ENCODE measurements at places on chromosomes 7 and 10.
A peak's percentile ranks its signal among the peaks of the same experiment; 100 is the strongest.

DNA sequence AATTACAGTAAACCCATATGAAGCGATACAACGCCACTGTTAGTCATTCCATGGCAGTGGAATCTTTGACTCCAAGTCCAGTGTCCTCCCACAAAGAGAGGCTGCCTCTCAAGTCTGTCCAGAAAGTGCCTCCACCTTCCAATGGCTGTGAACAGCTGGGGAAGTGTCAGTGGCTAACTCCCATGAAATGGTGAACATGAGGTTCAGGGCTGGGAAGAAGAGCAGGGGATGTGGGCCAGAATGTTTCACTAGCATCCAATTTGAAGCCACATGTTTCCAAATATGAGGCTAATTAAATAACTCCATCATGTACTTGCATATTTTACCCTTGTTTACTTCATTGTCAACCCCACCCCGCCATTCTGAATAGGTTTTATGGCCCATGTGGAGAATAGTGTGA lies 53.1 kb upstream of the CHST15 start:
- DNase-seq, result no peak

- DNase-seq, result no peak
These were observed 1055.1 kb downstream of the KCNMA1 start for GRCh38 chr10:76582531-76582930.

GRCh38 chr7:69878591-69878990 lies 280.3 kb downstream of the AUTS2 start:
- no peak for DNase-seq

- no peak for DNase-seq
These were observed 146.8 kb downstream of the FZD1 start for GRCh38 chr7:91411060-91411459.

DNA sequence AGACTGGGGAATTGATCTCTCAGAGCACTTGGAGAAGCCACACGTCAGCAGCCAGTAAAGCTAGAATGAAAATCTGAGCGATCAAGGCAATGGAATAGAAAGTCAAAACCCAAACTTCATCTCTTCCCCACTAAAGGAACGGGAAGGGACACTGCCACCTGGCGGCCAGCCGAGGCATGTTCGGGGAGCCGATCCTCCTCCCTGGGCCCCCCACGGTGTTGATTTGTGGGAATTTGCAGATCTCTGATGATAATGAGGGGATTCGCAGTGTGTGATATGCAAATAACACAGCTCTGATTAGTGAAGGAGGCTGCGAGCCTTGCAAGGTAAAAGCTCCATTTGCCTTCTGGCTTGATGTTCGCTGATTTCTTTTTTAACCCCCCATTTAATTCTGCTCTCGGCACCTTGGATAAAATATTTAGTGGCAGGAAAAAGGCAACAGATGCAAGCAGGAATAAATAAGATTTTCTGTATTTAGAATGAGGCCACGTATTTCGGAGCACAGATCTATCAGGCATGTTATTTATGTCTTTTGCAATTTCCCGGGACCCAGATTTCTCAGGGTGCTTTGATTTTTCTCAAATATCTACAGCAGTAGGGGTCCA lies 258.6 kb downstream of the PAXIP1 start:
- DNase-seq, result peak; percentile 69

GRCh38 chr7:85566095-85566794 lies 379.4 kb upstream of the SEMA3D start:
- DNase-seq, result no peak

- DNase-seq, result no peak
These were observed 155.1 kb downstream of the LSM5 start for GRCh38 chr7:32335107-32335506.

- no peak for DNase-seq
These were observed 111.0 kb downstream of the RTKN2 start for GRCh38 chr10:62157601-62158000.

DNA sequence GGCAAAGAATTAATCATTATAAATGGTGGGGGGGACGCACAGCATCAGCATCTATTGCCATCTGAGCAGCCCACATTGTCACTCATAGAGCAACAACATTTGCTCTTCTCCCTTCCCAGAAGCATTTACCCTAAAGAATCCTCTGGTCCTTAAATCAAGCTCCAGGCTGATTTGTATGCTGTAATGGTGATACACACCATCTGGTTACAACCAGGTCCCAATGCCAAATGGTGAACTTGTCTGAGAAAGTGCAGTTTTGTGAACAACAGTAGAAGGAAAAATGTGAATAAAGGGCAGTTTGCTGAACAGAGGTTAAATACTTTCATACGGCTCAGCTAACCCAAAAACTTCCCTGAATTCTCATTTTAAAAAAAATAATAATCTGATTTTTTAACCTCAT lies 38.8 kb upstream of the TCF7L2 start:
- DNase-seq, result no peak

- DNase-seq, result no peak
These were observed 18.0 kb upstream of the FGFR2 start for GRCh38 chr10:121616291-121616690.

- no peak for DNase-seq
These were observed 416.0 kb downstream of the CALN1 start for GRCh38 chr7:71996141-71996540.

DNA sequence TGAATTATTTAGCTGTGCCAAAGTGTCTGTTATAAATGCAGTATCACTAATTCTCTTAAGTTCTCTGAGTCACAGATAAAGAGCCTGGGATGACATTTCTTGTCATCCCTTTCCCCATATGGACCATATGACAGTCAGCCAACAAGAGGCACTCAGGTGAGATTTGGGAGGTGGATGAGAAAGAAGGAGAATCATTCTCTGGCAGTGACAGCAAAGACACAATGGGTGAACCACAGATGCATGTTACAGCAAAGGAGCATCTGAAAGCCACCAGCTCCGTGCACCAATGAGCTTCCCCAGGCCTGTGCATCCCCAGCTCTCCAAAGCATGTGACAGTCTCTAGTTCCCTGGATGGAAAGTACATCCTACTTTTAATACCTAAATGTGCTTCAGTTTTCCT lies 10.8 kb downstream of the GIMAP6 start:
- DNase-seq, result peak; percentile 10

DNA sequence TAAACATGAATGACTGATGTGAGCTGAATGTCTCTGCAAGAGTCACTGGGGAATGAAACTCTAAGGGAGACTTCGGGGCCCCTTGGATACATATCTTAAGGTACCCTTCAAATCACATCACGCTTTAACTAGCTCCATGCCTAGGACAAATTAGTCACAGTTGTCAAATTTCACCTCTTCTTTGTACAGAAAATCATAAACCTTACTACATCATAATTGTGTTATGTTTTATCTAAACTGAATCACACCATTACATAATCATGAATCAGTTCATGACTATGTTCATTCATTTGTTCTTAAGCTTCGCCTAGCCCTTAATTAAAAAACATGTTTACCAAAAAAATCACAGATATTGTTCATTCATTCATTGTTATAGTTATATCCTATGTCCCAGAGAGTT lies 2.1 kb upstream of the SLC13A1 start:
- DNase-seq, result no peak

DNA sequence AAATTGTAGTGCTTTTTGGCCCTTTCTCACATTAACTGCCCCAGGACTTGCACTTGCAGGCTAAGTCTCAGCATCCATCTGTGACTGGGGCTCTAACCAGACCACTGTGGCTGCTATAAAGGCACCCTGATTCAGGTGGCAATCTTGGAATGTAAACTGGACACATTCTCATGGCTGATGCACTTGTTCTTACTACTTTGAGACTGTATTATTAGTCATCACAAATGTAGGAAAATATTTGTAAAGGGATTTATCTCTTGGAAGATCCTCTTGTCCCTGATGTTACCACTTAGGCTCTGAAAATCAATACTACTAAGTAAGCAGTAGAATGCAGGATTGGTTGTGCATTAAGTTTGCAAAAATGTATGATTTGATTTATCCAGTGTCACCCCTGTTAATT lies 25.0 kb downstream of the PDE1C start:
- DNase-seq, result no peak

DNA sequence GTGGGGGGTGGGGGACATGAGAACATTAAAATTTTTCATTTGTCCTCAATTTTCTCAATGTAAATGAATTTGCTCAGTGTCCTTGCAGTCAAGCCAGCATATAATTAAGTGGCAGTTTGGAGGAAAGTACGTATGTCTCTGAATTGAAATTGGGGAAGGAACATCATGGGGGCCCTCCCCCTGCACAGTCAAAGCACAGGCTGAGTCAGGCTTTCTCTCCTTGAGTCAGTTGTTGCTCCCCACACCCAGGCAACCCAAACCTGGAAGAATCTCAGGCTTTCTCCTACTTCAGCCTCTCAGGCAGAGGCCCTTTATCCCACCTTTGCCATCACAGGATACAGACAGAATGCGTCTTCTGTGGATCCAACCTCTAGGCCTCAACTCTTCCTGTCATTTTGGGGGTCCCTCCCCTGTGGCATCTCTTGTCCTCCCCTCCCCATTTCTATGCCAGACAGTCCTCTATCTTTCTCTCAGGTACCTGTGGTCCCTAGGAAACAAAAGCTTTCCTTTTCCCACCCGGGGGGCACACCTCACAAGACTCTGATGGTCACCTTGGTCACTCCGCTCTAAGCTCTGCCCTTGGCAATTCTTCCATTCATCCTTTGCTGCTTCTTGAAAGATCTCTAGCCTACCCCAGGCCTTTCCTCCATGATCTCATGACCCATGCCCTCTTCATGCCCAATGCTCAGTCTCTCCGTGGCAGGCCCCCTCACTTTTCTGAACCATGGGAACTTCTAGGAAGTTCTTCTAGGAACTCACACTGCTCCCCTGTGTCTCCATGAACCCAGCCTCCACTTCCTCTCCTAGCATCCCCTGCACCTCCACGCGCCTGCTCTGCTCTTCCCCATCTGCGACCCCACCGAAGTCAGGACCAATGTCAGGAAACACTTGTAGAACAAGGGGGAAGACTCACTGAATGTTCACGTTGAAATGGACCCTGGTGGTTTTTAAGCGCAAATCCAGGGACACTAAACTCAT lies 40.4 kb downstream of the CREB3L2 start:
- peak; percentile 67 for DNase-seq

GRCh38 chr10:125079091-125079600 lies 81.2 kb downstream of the CTBP2 start:
- no peak for DNase-seq

DNA sequence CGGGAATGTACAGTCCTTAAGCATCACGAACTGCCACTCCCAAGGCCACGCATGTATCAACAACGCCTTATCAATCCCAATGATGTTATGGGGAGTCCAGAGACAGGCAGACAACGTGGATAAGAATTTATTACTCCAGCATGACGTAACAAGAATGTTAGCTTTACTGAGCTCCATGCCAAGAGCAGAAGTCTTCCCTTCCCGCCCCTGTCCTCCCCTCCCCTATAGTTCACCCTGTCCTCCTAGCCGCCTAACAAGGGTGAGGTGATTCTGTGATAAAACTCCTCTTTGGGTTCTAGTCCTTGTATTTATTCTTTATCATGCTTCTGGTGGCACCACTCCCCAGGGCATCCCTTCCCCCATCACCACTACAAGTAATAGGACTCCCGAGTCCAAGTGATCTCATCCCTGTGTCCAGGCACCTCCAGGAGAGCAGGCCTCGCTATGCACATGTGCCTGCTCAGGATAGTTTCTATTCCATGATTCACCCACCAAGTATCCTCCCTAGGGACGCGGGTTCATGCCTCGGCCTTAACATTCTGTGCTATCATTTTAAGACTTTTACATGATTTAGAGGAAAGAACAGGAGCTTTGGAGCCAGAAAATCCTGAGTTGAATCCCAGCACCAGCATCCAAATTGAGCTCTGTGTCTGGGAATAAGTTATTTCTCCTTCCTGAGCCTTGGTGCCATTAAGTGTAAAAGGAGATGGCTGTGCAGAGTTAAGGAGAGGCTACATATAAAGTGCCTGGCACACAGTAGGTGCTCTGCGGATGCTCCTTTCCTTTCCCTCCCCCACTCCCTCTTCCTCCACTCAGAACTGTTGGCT lies 15.4 kb downstream of the GSDME start:
- DNase-seq, result no peak

GRCh38 chr7:4240520-4241303 lies 441.4 kb upstream of the FOXK1 start:
- no peak for DNase-seq

GRCh38 chr10:13913897-13914296 lies 327.1 kb downstream of the PRPF18 start:
- DNase-seq, result no peak

DNA sequence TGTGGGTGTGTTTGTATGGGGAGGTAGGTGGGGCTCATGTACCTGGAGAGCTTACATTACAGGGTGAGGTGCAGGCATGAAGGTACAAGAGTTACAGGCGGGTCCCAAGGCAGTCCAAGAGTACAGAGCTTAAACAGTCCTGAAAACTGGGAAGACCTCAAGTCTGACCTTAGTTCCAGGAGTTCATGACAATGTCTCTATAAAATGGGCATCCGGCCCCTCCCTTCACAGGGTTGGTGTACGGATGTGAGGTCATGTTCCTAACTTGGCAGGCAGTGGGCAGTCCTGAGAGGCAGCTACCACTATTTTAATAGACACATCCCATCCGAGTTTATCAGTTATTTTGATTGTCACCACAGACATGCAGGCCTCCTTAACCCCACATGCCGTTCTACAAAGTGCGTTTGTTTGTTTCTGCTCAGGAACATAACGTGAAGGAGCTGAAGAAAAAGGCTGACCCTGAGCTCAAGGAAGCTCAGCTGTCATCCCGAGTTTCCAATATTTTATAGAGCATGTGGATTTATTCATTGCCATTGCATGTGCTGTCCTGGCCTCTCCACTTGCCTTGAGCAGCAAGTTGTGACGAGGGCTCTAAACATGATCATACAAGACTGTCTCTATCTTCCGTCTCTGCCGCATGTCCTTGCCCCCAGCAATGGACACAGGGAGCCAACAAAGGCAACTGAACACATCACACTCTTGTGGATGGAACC lies 647.5 kb upstream of the IGFBP3 start:
- no peak for DNase-seq

DNA sequence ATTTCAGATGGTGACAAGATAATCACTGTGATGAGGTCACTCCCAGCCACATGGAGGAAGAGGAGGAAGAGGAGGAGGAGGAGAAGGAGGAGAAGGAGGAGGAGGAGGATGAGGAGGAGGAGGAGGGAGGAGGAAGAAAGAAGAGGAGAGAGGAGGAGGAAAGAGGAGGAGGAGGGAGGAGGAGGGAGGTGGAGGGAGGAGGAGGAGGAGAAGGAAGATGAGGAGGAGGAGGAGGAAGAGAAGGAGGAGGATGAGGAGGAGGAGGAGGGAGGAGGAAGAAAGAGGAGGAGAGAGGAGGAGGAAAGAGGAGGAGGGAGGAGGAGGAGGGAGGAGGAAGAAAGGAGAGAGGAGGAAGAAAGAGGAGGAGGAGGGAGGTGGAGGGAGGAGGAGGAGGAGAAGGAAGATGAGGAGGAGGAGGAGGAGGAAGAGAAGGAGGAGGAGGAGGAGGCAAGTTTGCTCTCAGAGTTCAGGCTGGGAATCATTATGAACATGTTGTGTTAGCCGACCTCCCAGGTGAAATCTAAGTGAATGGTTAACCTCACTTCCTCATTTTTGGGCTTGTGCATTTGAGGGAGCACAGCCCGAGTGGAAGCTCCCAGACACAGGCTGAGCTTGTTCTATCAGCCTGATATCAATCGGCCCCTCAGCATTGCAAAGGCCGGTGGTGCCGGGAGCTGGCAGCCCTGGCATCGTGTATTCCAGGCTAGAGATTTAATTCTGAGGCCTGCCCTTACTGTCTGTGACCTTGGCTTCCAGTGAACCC lies 236.2 kb upstream of the PITRM1 start:
- DNase-seq, result no peak

GRCh38 chr7:918441-919113 lies 35.9 kb downstream of the ADAP1 start:
- DNase-seq, result no peak

- DNase-seq, result no peak
These were observed 180.7 kb upstream of the GPR26 start for GRCh38 chr10:123485341-123485960.

All from GM10248 (cell line).